ENCODE measurements at places on chromosomes 1 and 21.

GRCh38 chr21:14072761-14073535 lies 137.8 kb downstream of the LIPI start:
- no peak for DNase-seq

- no peak for DNase-seq
Observed at GRCh38 chr1:228430243-228430642, 13.6 kb upstream of the TRIM17 start.

- no peak for DNase-seq
Observed at GRCh38 chr1:51336004-51336403, 5.6 kb upstream of the TTC39A start.

GRCh38 chr1:238027366-238027765 lies 136.6 kb upstream of the ZP4 start:
- no peak for DNase-seq

DNA sequence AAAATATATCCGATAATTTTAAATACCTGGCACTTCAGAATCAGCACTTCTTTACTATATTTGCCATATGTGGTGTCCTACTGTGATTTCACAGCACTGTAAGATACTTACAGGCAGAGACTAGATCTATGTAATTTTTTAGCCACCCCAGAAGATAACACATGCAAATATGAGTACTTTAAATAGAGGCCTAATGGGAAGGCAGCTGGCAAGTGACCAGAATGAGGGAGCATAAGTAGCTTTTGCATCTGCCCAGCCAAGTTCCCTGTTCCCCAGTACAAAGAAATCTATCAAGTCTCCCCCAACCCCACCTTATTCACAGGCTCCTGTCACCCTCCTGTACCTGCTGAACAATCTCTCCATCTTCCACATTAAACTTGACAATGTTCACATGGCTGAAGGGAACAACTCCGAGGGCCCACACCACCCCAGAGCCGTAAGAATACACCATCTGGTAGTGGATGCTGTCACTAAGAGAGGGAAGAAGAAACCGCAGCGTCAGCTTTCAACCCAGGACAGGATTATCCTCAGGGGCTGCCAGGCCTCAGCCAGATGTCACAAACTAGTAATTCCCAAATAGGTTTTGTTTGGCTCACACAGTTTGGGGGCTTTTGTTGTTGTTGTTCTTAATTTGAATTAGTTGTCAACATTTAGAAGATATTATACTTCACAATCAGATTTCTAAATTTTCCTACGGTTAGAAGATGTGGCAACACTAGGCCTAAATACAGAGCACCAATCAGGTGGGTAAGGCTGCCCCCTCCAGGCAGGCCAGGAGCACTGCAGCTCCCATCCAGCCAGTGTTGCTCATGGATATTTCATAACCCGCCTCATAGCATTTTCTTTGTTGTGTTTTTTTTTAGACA lies 10.4 kb downstream of the EMC1 start:
- peak; percentile 94 for DNase-seq

- no peak for DNase-seq
Observed at GRCh38 chr1:3333903-3334302, 120.6 kb upstream of the ARHGEF16 start.
